Activated naive CD8-positive, alpha-beta T cell treated with anti-CD3 and anti-CD28 coated beads for 36 hours (primary cell): ENCODE measurements at places on chromosomes 11 and 22. TPM values are rescaled to one million over a fixed set of nuclear protein-coding genes. Genes with fewer than 3 reads are reported as not detected.

The CECR2 gene
- 0.10 TPM for total RNA-seq

The MPEG1 gene
- 0.70 TPM for total RNA-seq

The ELMOD1 gene
- not detected for total RNA-seq

The SLC5A1 gene
- not detected for total RNA-seq

The MMP11 gene
- total RNA-seq, result 0.64 TPM

The MS4A7 gene
- total RNA-seq, result not detected

The SLC15A3 gene
- total RNA-seq, result 6.9 TPM

The EIF1AD gene
- 63.7 TPM for total RNA-seq

The CFAP300 gene
- total RNA-seq, result not detected

The PARVG gene
- total RNA-seq, result 72.9 TPM

The IL10RA gene
- 41.2 TPM for total RNA-seq

The OR51B4 gene
- total RNA-seq, result not detected

The SPA17 gene
- total RNA-seq, result 4.7 TPM
